ENCODE measurements at places on chromosomes 2 and 18.

DNA sequence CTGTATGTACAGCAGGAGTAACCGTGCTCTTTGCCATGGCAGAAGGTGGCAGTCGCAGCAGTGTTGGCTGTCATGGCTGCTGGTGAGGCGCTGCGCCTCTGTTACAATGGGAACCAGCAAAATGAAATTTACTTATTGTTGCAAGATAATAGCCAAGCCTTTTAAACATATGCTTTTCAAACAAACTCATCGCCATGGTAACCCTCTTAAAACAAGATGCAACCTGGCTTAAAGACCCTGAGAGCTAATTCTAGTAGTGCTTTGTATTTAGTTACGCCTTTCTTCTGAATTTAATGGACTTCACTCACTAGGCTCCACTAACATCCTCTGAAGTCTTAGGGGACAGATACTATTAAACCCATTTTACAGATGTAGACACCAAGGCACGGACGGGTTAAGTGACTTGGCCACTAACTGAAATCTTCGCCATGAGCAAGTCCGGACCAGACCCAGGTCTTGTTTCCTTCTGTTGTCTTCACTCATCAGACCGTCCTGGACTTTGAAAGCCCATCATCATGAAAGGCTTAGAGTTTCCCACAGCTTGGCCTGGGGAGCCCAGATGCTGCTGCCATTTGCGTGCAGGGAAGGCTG is 111.6 kb upstream of the ODC1 start:
- DNase-seq, result no peak

DNA sequence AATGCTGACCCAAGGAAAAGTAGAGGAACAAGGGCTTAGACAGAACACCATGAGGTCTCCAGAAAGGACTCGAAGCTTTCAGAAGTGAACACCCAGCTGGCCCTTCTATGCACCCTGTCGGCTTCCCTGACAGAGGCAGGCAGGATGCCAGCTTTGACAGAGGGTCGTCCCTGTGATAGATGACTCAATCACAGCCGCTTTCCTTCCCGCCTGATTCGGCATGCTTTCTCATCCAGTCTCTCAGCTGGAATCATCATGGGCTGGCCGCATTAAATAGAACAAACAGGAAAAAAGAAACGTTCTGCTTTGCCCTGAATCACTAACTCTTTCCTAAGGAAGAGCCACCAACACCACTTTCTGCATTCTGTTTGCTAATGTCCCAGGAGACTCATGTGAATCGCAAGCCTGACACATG is 140.3 kb upstream of the RAB12 start:
- no peak for DNase-seq

DNA sequence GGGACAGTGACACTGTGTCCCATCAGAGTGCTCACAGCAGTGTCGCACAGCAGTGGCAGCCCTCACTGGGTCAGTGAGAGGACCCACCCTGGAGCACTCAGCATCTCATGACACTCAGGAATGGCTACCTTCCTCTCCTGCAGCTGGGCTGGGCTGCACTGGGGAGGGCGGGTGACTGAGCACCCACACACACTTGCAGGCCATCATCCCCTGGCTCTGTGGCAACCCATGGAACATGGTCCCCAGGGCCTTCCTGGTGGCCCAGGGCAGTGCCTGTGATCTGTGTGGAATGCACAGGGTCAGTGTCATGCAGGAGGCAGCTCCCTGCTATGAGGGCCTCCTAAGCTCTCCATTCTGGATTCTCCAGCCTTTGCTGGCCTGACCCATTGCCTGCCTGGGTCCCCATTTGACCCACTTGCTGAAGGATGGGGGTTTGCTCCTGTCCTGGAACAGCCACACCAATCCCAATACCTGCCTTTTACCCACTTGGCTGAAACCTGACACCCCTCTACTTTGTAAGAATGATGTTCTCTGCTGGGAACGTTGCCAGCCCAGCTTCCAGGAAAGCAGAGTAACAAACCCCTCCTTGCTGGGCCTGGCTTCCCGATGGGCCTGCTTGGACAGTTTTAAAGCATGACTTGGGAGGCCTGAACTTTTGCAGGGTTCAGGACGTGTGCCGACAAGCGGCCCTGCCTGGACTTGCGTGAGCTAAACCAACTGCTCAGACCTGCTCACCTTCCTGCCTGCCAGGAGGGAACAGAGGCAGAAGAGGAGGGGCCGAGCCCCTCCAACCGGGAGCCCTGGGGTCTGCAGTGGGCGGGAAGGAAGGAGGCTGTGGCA is 13.7 kb downstream of the HS6ST1 start:
- peak; percentile 35 for DNase-seq

DNA sequence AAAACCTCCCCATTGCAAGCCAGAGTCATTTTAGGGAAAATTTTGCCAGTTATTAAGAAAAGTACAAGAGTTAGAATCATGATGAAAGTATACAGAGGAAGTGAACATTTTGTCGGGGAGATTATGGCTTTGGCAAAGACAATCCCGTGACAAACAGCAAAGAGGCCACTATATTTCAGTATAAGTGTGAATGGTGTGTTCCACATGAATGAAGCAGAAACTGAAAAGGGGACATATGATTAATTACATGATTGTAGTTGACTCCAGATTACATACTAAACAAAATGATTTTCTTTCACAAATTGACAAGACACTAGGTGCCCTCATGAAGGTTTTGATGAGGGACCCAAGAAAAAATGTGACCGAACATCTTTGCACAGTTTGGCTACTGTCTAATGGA is 42.0 kb downstream of the SP140 start:
- DNase-seq, result no peak

GRCh38 chr2:197673106-197673505 is 2.3 kb downstream of the RFTN2 start:
- no peak for DNase-seq

DNA sequence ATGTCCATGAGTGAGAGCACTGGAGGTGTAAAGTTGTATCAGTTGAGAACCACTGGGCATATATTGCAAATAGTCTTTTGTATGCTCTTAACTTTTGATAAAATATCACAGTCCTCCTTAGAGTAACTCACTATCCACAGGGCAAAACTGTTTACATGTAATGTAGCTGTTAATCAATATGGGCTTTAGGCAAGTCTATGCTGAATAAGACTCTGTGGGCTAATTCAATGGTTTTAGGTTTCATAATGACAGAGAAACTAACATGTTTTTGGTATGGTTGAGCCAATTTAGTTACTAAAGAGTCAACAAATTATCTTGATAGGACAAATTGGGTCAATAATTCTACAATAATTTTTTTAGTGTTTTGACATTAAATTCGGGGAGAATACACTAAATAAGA is 1134.9 kb upstream of the FAM98A start:
- DNase-seq, result no peak

- no peak for DNase-seq
Measured at GRCh38 chr2:73235315-73236028, 1.4 kb downstream of the CCT7 start.

GRCh38 chr2:238420878-238421694 is 5.6 kb upstream of the ASB1 start:
- DNase-seq, result peak; percentile 95

DNA sequence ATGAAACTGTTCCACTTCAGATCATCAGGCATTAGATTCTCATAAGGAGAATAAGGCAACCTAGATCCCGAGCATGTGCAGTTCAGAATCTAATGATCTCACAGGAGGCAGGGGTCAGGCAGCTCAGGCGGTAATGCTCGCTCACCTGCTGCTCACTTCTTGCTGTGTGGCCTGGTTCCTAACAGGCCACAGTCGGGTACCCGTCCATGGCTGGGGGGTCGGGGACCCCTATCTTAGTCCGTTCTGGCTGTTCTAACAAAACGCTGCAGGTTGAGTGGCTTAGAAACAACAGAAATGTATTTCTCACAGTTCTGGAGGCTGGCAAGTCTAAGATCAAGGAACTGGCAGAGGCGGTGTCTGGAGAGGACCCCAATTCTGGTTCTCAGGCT is 79.2 kb downstream of the ASB1 start:
- DNase-seq, result no peak

DNA sequence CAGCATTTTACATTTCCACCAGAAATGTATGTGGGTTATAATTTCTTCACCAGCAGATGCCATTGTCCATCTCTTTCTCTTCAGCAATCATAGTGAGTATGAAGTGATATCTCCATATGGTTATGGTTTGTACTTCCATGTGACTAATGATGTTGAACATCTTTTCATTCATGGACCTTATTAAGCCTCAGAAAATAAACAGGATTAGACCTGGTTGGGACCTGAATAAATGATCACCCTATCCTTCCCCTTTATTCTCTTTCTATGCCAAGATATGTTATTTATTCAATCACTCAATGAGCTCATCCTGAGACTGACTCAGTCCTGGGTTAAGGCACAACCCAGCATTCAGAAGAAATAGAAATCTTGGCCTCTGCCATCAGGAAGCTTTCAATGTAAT is 86.6 kb downstream of the ANTXR1 start:
- DNase-seq, result no peak

- peak; percentile 44 for DNase-seq
Measured at GRCh38 chr2:203591642-203592041, 56.5 kb upstream of the RAPH1 start.

DNA sequence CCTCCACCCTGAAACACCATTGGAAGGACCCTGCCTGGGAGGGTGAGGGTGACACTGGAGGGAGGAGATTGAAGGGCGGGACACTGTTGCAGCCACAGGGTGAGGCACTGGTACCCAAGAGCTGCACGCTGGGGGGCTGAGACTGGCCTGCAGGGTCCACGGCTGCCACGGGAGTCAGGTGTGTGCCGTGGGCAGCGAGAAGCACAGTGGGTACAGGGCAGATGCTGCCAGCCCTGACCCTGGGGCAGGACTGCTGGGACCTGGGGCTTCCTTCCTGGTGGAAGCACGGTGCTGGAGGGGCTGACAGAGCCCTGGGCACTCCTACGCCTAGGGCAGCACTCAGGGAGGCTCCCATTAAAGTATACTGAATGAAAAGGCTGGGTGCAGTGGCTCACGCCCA is 16.6 kb downstream of the CYS1 start:
- DNase-seq, result no peak

DNA sequence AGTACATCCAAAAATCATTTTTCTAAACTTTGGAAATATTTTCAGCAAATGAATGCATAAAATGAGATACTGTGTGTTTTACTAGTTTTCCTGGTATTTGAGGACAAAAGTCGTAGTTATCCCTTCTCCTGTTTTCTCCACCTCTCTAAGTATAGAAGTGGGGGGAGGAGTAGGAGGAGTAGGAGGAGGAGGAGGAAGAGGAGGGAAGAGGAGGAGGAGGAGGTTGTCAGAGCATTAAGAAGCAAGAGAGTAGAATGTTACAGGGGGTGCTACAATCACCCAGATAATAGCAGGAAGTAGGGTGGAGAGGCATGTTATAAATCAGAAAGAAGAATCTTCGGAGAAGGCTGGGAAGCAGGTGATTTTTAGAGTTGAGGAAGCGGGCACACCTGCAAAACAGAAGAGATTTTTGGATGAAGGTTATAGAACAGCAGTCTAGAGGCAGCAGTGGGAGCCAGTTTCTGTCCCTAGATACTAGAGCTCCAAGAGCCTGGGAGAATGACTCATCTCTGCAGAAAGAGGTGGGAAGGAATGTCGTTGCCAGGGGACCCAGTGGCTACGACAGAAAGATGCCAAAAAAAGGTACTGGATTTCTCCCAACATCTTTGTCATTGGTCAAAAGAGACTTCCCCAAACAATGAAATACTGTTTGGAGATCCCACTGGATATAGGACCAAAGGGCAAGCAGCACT is 44.2 kb upstream of the AQP4 start:
- no peak for DNase-seq

GRCh38 chr18:1498216-1498615 is 593.5 kb downstream of the ADCYAP1 start:
- DNase-seq, result peak; percentile 8

- DNase-seq, result peak; percentile 87
Measured at GRCh38 chr2:118784860-118785259, 62.6 kb downstream of the EN1 start.

- DNase-seq, result no peak
Measured at GRCh38 chr2:98917031-98917471, 19.0 kb downstream of the CRACDL start.

- no peak for DNase-seq
Measured at GRCh38 chr2:3212984-3213383, 164.6 kb downstream of the EIPR1 start.

DNA sequence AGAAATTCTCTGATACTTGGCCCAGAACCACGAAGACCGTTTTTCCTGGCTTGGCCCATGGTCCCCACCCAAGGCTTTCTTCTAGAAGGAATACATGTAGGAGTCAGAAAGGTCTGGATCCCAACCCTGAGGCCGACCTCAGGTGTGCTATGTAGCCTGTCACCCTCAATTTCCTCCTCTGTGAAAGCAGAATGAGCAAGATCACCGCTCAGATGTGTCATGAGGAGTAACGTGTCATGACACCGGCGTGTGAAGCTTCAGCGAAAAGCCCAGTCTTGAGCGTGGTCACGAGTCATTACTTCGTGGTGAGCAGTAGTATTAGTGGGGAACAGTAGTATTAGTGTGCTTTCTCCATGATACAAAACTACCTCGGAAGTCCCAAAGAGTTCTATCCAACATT is 103.4 kb downstream of the ALPK2 start:
- DNase-seq, result no peak

DNA sequence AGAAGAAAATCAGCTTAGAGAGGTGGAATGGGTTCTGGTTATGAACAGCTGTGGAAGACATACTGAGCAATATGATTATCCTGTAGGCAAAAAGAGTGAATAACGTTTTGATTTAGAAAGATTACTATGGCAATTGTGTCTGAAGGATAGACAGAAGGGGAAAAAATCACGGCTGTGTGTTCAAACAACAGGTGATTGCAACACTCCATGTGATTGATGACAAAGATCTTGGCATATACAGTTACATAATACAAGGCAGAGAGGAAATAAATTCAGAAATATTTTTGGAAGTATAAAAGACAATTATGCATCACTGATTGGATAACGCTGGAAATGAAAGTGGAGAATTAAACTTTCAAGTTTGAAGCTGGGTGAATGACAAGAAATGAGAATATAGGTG is 58.5 kb upstream of the KCNJ3 start:
- DNase-seq, result no peak

DNA sequence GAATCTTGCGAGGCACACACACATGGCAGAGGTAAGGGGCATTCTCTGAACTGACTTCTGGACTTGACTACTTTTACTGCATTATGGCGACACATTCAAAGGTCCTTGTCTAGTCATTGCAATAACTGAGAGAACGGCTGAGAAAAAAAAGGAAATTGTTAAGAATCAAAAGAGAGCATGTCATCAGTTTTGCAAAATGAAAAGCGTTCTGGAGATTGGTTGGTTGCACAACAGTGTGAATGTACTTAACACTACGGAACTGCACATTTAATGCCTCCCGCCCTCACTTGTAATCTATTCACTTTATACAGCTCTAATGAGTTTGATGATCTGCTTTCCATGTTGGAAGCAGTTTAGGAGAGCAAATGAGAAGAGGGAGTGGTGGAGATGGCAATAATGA is 68.5 kb upstream of the NFU1 start:
- no peak for DNase-seq

GRCh38 chr18:48345596-48345995 is 63.6 kb downstream of the ZBTB7C start:
- DNase-seq, result peak; percentile 39

GRCh38 chr2:152304836-152305235 is 30.1 kb upstream of the FMNL2 start:
- DNase-seq, result no peak

- peak; percentile 70 for DNase-seq
Measured at GRCh38 chr2:57890464-57890863, 156.1 kb upstream of the VRK2 start.

- DNase-seq, result peak; percentile 45
Measured at GRCh38 chr2:173353556-173353955, 1.1 kb upstream of the CDCA7 start.
